Effector memory CD4-positive, alpha-beta T cell (primary cell): ENCODE measurements at places on chromosomes 12 and 14.

DNA sequence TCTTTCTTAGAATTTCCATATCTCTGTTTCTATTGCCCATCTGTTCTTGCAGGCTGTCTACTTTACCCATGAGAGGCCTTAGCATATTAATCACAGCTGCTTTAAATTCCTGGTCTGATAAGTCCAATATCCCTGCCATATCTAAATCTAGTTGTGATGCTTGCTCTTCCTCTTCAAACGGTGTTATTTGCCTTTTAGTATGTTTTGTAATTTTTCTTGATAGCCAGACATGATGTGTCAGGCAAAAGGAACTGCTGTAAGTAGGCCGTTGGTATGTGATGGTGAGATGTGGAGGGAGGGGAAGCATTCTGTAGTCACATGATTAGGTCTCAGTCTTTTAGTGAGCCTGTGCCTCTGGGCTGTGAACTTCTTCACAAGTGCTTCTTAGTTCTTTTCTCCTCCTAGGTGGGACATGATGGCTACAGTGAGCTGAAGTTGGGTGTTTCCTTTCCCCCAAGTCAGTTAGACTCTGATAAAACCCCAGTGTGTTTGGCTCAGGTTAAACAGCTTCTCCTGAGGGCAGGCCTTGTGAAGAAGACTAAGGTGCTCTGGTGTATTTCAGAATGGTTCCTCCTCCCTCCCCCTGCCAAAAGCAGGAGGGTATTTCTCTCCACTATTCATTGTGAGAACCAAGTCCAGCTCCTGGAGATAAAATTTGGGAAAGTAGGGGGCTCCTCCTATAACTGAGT lies 195.9 kb upstream of the PARP11 start:
- no peaks in the 10 kb centered on the region for H3K36me3 ChIP-seq
- no peak overlapping the region for H3K27ac ChIP-seq
- H3K4me3 ChIP-seq, result no peak overlapping the region
- DNase-seq, result no peak
- no peaks in the 10 kb centered on the region for H3K4me1 ChIP-seq

DNA sequence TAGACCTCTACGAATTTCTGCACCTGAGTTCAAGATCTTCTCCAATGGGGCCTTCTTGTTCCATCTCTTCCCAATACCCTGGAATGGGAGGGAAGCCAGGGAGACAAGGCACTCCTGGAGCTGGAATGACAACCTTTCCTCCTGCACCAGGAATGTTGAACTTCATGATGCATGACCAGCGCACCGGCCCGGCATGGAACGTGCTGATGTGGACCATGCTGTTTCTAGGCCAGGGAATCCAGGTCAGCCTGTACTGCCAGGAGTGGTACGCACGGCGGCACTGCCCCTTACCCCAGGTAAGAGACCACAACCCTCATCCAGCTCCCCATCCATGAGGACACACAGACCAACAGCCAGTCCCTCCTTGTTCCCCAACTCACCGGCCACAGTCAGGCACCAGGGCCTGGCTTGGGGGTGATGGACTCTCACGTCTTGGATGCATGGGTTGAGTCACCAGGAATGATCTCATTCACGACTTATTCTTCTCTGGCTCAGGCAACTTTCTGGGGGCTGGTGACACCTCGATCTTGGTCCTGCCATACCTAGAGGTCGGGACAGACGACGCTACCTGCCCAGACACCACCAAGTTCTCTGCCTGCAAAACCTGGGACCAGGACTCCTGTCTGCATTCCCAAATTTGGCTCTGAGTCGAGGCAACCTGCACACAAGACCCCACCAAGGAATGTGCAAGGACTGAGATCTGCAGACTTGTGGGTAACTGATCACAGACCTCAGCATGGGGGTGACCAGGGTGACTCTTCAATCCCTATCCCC lies 20.5 kb downstream of the SOAT2 start:
- no peak overlapping the region for H3K4me3 ChIP-seq
- H3K27me3 ChIP-seq, result no peaks in the 10 kb centered on the region
- no peak overlapping the region for H3K27ac ChIP-seq
- no peak for DNase-seq

DNA sequence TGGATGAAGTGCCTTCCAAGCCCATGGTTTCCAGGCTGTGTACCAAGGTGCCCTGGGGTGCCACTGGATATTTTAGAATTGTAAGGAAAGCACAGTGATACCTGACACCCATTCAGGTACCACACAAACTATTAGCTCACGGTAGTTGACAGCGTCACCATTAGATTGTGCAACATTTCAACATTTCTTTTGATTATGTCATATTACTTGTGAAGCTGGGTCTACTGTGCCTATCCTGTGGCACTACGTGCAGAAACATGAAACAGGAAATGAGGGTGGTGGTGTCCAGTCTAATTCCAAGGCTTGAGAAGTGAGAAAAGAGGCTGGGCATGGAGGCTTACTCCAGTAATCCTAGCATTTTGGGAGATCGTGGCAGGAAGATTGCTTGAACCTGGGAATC lies 75.5 kb upstream of the CPM start:
- H3K4me3 ChIP-seq, result no peak overlapping the region
- no peaks in the 10 kb centered on the region for H3K27me3 ChIP-seq
- no peak for DNase-seq

DNA sequence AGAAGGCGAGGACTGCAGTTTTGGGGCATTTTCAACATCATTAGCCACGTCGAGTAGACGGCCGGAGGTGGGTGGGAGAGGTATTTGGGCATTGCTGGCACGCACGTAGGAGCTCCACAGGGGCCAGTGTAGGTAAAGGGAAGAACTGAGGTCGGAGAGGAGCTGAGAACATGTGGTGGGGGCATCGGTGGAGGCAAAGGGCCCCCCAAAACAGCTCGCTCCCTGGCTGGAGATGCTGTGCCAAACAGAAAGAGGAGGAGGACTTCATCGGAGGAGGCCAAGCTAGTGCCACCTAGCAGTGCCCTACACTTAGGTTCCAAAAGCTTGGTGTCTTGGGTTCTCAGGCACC lies 52.0 kb upstream of the PPP2R5C start:
- H3K4me3 ChIP-seq, result no peak overlapping the region
- no peaks in the 10 kb centered on the region for H3K27me3 ChIP-seq
- no peaks in the 10 kb centered on the region for H3K36me3 ChIP-seq
- DNase-seq, result no peak
- peaks cover 32% of the 10 kb centered on the region for H3K4me1 ChIP-seq
- no peak overlapping the region for H3K27ac ChIP-seq

DNA sequence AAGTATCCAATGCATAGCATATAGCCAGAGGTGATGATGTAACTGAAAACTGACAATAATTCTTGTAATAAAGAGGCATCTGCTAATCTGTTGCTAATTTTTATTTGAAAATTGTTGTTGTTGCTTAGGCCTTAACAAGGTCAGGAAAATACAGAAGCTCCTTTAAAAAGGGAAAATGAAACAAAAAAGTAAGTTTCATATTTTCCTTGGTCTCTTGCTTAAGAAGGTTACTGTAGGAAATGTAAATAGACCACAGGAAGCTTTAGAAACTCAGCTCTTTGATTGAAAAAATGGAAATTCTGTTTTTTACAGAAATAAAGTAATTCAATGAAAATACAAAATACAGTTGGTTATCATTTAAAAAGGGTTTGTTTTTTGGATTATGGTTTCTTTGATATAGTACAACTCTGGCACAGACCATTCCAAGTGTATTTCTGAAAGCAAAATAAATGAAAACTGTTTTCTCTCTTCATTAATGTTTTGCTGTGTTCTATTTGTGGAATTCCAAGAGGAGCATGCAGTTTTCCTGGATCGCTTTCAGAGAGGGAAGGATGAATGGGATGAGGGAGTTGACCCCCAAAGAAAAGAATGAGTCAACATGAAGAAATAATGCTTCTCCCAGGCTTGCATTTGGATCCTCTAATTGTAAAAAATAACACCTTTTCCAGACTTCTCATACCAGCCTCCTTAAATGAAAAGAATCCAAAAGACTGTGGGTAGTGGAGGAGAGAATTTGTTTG lies 398.0 kb upstream of the FAR2 start:
- no peak for DNase-seq
- H3K4me1 ChIP-seq, result no peaks in the 10 kb centered on the region
- no peaks in the 10 kb centered on the region for H3K27me3 ChIP-seq

DNA sequence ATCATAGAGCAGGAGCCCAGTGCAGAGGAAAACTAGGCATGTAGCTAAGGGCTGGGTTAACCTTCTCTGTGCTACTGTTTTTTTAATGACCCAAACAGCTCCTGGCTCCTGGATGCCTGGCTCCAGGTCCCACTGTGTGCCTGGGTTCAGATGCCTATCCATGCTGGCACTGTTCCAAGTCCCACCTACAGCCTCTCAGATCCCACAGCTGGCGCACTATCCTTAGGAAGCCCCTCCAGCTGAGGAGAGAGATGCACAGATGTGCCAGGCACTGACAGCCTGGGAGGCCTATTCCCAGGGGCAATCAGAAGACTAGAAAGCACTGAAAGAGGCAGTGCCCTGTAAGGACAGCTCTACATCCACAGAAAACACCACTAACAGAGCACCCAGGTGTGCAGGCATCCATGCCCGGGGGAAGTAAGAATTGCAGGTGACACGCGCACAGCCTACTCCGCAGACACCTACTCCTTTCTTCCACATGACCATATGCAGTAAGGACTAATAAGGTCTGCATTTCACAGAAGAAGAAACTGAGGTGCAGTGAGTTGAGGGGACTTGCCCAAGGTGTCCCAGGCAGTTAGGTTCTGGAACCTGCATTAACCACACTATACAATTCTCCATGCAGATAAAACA lies 51.2 kb downstream of the PITPNM2 start:
- no peaks in the 10 kb centered on the region for H3K27me3 ChIP-seq
- no peaks in the 10 kb centered on the region for H3K4me1 ChIP-seq
- H3K4me3 ChIP-seq, result no peak overlapping the region
- no peak overlapping the region for H3K27ac ChIP-seq

DNA sequence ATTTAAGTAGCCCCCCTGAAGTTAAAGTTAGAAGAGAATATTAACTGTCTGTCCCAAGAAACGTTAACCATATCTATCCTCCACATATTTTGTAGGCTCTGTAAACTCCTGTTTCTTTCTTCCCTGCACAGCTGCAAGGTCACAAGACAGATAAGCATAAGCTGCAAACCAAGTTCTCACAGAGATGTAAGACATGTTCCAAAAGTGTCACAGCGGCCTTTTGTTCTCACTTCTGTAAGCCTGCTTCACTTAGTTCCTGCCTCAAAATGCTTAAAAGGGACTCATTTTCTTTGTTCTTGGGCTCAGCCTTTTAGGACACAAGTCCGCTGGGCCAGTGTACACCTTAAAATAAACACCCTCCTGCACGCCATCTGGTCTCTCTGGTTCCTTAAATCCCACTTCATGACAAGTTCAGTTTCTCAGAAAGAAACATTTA lies 3.2 kb downstream of the RNASE1 start:
- H3K4me1 ChIP-seq, result no peaks in the 10 kb centered on the region
- no peak for DNase-seq
- no peaks in the 10 kb centered on the region for H3K36me3 ChIP-seq
- no peak overlapping the region for H3K27ac ChIP-seq
- peaks cover 8% of the 10 kb centered on the region for H3K27me3 ChIP-seq
- no peak overlapping the region for H3K4me3 ChIP-seq

GRCh38 chr12:109016978-109017377 lies 3.9 kb downstream of the SVOP start:
- H3K4me1 ChIP-seq, result peaks cover 4% of the 10 kb centered on the region
- peaks cover 9% of the 10 kb centered on the region for H3K27me3 ChIP-seq
- no peaks in the 10 kb centered on the region for H3K36me3 ChIP-seq

DNA sequence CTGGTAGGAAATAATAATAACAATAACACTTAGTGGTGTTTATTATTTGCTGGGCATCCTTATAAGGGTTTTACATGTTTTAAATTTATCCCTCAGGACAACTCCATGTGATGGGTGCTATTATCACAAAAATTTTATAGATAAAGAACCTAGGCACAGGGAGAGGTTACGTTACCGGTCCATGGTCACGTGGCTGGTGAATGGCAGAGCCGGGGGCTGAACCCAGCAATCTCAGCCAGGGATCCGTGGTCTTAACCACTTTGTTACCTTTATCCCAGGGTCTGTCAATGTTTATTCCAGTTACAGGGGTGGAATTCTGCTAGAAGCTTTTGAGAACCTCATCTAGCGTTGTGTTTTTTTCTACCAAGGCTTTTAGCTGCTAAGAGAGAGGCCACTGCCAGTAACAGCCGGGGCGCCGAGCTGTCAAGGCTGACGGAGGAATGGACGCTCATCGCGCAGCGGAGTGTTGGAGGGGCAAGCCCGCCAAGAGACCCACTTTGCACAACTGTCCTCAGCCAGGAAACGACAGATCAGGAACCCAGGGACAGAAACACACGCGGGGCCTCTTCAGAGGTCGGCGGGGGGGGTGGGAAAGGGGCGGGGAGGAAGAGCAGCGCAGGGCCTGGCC lies 418 bp downstream of the AMN1 start:
- H3K27me3 ChIP-seq, result no peaks in the 10 kb centered on the region
- peak overlapping the region; percentile 82 for H3K4me3 ChIP-seq
- H3K36me3 ChIP-seq, result no peaks in the 10 kb centered on the region
- peak; percentile 22 for DNase-seq
- H3K4me1 ChIP-seq, result peaks cover 14% of the 10 kb centered on the region
- H3K27ac ChIP-seq, result peak overlapping the region; percentile 91

- DNase-seq, result no peak
- no peaks in the 10 kb centered on the region for H3K4me1 ChIP-seq
- H3K27ac ChIP-seq, result no peak overlapping the region
- no peak overlapping the region for H3K4me3 ChIP-seq
These were observed 65.2 kb upstream of the HSPB8 start for GRCh38 chr12:119113496-119113986.

- DNase-seq, result peak; percentile 53
- H3K36me3 ChIP-seq, result no peaks in the 10 kb centered on the region
- peak overlapping the region; percentile 42 for H3K4me3 ChIP-seq
- H3K27ac ChIP-seq, result peak overlapping the region; percentile 97
- peaks cover 18% of the 10 kb centered on the region for H3K4me1 ChIP-seq
These were observed 9.8 kb upstream of the KDM2B start for GRCh38 chr12:121590476-121591143.

DNA sequence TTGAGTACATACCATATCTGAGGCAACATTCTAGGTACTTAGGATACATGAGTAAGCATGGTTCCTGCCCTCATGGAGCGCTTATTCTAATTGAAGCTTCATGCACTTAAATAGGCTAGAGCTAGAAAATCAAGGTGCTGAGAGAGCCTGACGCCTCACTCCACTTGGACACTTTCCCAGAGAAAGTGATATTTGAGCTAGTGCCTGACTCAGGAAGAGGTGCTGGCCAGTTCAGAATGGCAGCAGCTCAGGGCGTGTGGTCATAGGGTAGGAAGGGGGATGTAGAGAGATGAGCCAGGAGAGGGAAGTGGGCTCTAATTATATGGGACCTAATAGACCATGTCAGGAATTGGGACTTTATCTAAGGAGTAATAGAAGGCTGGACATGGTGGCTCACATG lies 33.3 kb downstream of the TULP3 start:
- DNase-seq, result no peak
- no peak overlapping the region for H3K4me3 ChIP-seq
- H3K4me1 ChIP-seq, result no peaks in the 10 kb centered on the region
- no peak overlapping the region for H3K27ac ChIP-seq

DNA sequence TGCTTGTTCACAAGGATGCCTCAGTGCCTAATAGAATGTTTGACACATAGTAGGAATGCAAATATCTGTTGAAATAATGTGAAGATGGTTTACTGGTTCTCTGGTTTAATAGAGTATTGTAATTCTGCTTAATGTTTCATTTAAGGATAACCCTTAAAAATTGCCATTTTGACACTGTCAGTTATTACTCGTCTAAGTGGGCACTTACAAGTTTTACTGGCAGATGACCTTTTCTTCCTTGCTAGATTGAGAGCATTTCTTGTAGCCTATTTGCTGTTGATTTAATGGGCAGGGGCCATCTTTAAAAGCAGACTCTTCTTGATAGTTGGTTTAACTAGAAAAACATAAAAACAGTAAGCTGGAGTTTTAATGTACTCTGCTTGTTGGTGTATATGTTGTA lies 1.9 kb downstream of the TMEM263 start:
- H3K36me3 ChIP-seq, result no peaks in the 10 kb centered on the region
- H3K27ac ChIP-seq, result no peak overlapping the region
- peaks cover 8% of the 10 kb centered on the region for H3K4me1 ChIP-seq
